ENCODE measurements at places on chromosomes 11 and 22. TPM values are rescaled to one million over a fixed set of nuclear protein-coding genes. Genes with fewer than 3 reads are reported as not detected.

GDPD4 gene
- total RNA-seq: not detected

PDE2A gene
- total RNA-seq: 6.0 TPM

OR6A2 gene
- total RNA-seq: 0.08 TPM

LDHAL6A gene
- not detected for total RNA-seq

IL18 gene
- 41.8 TPM for total RNA-seq

LRRC55 gene
- 0.08 TPM for total RNA-seq

PAMR1 gene
- total RNA-seq: 0.36 TPM

GSC2 gene
- total RNA-seq: not detected

MPZL2 gene
- 457 TPM for total RNA-seq

PIH1D2 gene
- 1.6 TPM for total RNA-seq

NPAS4 gene
- total RNA-seq: not detected

CASP5 gene
- not detected for total RNA-seq

- peak; percentile 64 for ATAC-seq
These were observed 5.9 kb downstream of the PHOX2A start for GRCh38 chr11:72238040-72238450.

DNA sequence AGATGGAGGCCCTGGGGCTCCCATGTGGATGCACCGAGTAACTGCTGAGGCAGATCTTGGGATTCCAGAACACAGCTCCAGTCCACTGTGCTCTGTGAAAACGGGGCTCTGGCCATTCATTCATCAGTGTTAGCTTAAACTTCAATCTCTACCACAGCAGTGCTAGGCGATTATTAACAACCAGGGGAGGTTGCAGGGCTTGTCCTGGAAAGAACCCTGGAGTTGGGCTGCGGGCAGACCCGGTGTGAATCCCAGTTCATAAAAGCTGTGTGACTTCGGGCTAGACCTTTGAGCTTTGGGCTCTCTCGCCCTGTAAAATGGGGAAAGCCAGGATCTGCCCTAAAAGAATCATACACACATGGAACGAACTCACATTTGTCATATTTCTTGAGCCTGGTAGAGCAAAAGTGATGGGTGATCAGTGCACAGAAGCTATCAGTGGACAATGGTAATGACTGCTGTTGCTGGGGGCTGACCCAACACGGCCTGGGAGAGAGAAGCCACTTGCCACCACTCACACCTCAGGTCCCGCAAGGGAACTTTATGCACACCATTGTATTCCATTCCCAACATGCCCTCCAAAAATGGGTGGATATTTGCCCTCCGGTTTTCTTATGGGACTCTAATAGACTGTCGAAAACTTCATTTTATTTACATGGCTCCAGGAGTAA is 15.6 kb upstream of the CRYBB3 start:
- no peak for ATAC-seq

DNA sequence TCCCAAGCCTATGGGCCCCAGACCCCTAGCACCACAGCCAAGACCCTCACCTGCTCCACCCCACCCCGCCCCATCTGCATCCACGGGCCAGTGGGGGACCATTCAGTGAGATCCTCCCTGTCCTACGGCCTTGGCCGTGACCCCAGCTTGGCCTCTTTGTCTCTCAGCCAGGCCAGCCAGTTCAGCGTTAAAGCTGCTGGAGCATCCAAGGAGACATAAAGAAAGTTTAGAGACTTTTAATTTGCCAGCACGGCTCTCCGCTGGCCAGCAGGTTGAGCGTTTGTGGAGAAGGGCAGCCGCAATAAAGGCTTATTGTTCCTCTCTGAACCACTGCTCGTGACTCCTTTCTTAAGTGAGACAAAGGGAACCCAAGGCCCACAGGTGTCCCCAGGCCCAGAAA is 49.3 kb upstream of the LMO1 start:
- no peak for ATAC-seq

- no peak for ATAC-seq
These were observed 15.2 kb downstream of the ZBTB16 start for GRCh38 chr11:114074546-114075343.

DNA sequence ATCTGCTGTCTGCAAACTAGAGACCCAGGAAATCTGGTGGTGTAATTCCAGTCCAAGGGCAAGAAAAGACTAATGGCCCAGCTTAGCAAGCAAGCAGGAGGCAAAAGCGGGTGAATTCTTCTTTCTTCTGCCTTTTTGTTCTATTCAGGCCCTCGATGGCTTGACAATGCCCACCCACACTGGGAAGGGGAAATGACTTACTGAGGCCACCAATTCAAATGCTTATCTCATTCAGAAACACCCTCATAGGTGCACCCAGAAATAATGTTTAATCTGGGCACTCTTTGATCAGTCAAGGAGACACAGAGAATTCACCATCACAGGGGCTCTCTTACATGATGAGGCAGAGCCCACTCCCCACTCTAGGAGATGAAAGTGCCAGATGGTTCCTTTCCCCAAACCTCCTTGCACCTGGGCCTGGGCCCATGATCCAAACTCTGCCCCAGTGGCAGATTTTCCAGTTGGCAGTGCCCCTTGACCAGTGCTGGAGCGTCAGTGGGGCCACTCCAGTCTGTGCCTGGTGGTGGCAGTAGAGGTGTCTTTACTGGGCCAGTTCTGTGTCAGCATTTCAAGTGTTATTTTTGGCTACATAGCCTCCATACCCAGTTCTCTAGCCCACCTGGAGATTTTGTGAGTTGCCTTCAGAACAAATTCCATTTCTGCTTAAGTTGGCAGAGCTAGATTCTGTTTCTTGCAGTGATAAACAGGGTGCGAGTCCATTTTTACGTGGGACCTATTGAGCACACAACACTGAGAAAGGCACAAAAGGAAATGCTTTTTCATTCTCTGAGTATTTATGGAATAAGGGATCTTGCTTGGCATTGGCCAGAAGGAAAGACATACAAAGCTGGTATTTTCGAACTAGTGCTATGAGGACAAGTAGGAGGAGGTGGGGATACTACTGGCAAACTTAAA is 7.5 kb downstream of the ELMOD1 start:
- peak; percentile 52 for ATAC-seq

DNA sequence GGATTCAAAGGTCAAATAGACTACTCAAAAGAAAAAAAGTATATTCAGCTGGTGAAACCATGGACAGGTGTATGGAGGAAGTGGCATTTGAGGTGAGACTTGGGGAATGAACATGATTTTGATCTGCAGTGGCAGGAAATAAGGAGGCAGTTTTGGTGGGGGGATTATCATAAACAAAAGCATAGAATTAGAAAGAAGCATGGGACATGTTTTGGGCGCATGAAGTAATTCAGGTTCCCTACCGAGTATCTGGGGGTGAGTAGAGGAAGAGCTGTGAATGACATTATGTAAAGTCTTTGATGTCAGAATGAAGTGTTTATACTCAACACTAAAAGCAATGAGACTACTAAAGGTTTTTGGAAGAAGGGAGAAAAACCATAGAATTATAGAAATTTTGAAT is 3.1 kb downstream of the CLMP start:
- ATAC-seq: no peak

- no peak for ATAC-seq
These were observed 132.6 kb upstream of the TEAD1 start for GRCh38 chr11:12541583-12542151.

- ATAC-seq: peak; percentile 91
These were observed 94.0 kb upstream of the APOA1 start for GRCh38 chr11:116931206-116931953.

GRCh38 chr11:118635237-118635591 is 27.8 kb downstream of the PHLDB1 start:
- no peak for ATAC-seq

- no peak for ATAC-seq
These were observed 12.9 kb upstream of the MRGPRE start for GRCh38 chr11:3245071-3245470.

- ATAC-seq: no peak
These were observed 1091.9 kb upstream of the RAG2 start for GRCh38 chr11:37689951-37690350.

- ATAC-seq: no peak
These were observed 22.7 kb upstream of the PICALM start for GRCh38 chr11:86091566-86091965.

DNA sequence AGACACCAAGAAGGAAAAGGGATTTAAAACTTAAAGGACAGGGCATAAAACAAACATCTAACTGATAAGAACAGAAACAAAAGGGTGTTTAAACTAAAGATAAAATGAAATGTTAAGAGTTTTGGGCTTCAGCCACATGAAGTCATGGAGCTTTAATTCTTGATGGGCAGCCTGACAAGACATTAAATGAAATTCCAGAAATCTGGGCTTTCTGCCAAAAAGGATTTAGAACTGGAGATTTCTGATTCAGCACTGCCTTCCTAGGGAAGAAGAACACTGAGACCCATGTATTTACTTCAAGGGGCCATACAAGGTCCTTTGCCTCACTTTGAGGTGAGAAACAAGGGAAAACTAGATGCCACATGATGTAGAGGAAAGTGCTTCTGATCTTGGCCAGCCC is 355.9 kb upstream of the RAG2 start:
- no peak for ATAC-seq

GRCh38 chr11:118435290-118435892 is 901 bp upstream of the KMT2A start:
- ATAC-seq: peak; percentile 0

GRCh38 chr11:10295064-10295901 is 1.3 kb upstream of the SBF2 start:
- no peak for ATAC-seq

DNA sequence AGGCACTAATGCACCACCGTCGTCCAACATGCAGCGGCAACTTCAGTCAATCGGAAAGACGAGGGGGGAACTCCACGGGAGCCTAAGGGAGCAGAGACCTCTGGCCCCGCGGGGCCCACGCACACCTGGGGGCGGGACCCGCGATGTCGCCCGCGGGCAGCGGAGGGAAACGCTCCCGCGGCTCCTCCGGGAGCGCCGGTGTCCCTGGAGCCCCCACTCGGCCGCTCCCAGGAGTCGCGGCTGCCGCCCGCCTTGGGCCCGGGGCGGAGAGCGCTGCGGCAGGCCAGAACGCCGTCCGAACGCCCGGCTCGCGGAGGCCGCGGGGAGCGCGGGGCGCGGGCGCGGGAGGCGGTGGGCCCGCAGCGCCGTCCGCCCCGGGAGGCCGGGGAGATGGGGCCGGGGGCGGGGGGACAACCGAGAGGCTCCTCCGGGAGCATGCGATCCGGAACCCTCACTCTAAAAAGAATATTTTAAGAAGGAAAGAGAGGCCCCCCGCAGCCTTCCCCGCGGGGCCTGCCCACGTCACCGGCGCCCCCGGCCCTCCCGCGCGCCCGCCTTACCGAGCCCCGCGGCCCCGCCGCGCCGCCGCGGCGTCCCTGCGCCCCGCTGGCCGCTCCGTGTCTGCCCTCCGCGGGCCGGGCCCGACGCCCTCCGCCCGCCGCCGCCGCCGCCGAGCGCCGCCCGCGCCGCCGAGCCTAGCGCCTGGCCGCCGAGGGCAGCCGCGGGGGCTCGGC is 86.6 kb upstream of the ARHGAP32 start:
- no peak for ATAC-seq

GRCh38 chr11:44893846-44894617 is 56.7 kb downstream of the TP53I11 start:
- ATAC-seq: peak; percentile 69

DNA sequence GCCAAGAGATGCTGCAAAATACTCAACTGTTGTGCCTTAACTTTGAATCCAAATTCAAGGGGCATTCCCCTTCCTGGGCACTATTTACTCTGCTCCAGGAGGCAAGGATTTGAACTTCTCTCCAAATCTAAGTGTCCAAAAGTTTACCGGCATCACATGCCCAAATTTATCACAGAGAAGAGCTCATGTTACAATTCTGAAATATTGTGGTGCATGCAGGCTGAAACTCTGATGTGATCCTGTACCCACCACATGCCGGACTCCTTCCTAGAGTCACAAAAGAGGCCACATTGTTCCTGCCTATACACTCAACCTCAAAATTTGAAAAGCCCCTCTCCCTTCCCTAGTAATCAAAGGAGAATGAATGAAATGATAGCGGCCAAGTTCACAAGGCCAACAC is 1.3 kb downstream of the TRAF6 start:
- no peak for ATAC-seq

GRCh38 chr22:48284671-48285070 is 1522.2 kb downstream of the TBC1D22A start:
- ATAC-seq: no peak

- no peak for ATAC-seq
These were observed 18.9 kb upstream of the SLC22A12 start for GRCh38 chr11:64572143-64572542.

GRCh38 chr11:640021-640706 is 3.1 kb downstream of the DRD4 start:
- no peak for ATAC-seq

GRCh38 chr11:11403763-11404725 is 51.0 kb upstream of the CSNK2A3 start:
- ATAC-seq: no peak
